Fibroblast of skin of left quadriceps (primary cell): ENCODE measurements at places on chromosomes 6 and 20.

DNA sequence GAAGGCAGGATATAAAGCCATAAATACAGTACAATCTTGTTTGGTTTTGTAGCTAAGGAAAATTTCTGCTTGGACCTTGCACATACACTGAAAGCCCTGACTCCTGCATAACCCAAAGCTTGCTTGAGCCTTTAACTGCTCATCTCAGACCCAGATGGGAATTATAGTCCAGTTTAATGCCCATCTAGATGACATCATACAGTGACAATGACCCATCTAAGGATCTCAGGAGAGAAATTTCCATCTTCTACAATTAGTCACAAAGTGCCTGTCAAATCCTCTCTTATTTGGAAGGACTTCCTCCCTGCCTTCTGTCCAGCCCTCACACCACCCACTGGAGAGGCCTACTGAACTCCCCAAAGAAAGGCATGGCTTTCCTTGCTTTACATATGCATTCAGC, 69.3 kb downstream of the BTBD3 start:
- DNase-seq: no peak

GRCh38 chr20:41480054-41480770, 113.6 kb upstream of the EMILIN3 start:
- DNase-seq: no peak

DNA sequence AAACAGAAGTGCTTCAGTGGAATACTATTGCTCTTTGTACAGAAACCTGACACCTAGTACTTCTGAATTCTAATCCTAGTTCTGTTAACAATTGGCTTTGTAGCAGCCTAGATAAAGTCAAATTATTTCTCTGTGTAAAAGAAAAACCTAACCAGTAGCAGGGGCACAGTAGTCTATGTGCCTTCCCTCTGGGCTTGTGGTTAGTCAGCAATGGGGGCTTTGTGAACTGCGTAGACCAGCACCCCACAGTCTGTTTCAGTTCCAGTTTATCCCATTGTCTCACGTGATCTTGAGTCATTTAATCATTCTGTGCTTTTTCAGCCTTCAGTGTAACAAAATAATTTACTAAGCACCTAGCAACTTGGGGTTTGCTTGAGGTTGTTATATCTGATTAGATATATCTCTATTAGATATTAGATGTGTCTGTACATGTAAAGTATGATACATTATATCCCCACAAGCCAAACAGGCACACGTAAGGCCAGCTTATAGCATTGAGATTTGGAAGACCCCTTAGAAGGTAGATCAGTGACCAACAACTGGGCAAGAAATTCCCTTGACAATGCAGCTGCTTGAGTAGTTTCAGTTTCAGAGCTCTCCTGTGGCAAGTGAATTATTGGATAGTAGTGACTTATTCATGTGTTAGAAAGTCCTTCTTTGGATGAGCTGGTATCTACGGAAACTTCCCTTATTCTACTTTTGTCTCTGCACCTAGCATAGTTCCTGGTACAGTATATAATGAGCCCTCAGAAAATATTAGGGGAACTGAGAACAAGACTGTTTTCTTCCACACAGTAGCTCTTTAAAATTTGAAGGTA, 27.9 kb upstream of the CCR6 start:
- no peak for DNase-seq

GRCh38 chr6:29510202-29510601, 22.4 kb upstream of the MAS1L start:
- DNase-seq: no peak

GRCh38 chr6:150928882-150929281, 63.4 kb downstream of the MTHFD1L start:
- no peak for DNase-seq

DNA sequence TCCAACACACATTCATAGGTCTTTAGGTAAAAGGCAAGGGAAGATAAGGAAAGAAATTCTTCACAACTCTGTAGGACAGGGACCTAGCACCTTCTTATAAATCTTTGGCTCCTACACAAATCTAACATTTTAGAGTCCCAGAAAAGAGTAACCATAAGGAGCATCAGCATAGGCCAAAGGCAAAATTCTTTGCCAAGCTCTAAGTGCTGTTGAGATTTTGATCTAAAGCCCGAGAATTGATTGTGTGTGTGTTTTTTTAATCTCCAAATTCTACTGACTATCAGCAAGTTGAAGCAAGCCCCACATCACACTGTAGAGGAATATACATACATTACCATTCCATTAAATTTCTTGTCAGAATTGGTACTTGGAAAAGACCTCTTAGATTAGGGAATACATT, 233.6 kb downstream of the BTBD9 start:
- DNase-seq: no peak

DNA sequence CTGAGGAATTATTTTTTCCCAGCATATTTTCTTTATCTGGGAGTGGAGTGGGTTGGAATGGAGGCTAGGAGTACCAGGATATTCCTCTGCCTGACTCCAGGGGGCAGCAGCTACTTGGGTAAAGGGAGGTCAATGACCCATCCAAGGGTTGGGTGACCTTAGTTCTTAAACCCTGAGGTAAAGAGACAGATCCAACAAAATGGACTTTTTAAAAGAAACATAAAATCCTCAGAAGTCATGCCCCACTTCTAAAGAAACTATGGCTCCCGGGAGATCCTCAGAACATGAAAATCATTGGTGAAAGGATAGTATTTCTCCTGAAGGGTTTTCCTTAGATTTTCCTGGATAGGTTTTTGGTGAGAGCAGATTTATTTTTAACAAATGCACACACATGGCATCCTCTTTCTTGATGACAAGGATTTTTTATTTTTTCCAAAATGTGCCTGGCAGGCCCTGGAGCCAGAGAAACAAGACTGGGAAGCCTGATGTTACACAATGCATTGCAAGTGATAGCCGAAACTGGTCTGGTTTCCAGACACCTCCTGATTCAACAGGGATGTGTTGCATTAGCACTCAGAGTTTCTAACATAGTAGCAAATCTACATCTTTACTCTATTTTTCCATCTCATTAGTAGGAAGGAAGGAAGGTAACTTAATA, 240.9 kb upstream of the BTBD3 start:
- DNase-seq: no peak

- DNase-seq: peak; percentile 96
These were observed 209.4 kb upstream of the MCHR2 start for GRCh38 chr6:100203400-100203799.
